CD4-positive, alpha-beta T cell treated with Interleukin-4 for 4 hours (primary cell): ENCODE measurements at places on chromosomes 3 and 15.

DNA sequence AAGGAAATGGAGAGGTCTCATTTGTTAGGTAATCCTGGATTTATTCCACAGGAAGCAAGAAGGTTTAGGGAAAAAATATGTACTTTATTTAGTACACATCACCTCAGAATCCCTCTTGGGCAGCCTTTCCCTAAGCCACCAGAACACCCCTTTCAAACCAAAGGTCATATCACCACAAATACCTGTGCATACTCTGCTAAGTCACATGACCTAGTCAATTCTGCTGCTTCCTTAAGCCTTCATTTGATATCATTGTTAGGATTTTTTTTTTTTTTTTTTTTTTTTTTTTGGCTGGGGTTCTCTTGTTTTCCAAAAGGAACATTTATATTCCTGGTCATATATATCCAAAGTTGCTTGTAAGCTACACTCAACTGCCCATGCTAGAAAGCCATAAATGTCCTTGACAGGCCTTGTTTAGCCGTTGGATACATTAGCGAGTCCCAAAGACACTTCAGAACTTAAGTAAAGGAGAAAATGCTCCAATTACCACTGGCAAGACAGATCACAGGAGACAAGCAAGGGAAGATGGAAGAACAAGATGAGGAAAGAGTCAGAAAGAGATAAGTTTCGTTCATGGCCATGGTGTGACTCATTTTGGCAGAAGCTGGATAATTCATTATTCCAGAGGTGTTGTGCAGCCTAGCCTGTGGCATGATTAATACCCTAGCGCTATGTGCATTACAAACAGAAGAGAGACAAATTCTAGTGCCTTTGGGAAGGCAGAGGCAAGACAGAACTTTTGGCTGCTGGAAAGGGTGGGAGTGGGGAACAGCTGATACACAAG lies 155.6 kb upstream of the SLC2A2 start:
- no peak for DNase-seq

DNA sequence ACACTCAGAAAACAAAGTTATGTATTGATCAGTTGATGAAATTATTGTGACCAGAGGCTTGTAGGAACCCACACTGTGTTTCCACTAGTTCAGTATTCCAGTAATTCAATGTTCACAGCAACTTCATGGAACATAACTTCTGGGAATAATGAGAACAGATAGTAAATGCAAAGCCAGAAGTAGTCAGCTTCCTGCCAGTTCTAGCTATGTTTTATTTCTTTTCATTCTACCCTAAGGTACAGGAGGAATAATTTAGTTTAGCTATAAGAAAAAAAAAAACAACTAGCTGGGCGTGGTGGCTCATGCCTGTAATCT lies 48.6 kb downstream of the ARHGEF26 start:
- no peak for DNase-seq

GRCh38 chr3:185216607-185216958 lies 37.3 kb downstream of the EHHADH start:
- no peak for DNase-seq

DNA sequence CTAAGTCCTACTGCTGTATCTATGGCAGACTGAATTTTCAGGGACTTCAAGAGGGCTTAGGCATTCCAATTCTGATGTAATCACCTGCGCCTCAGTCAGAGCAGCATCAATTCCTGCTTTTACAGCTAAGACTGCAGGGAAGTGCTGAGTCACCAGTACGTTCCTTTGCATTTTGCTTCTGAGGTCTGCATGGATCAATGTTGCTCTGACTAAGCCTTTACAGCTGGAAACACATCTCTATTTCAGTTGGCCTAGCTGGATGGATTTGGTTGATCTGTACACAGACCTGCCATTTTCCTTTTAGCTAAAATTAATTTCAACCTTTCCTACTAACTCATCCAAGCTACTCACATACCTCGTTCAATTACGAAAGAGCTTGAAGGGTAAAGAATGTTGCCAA lies 51.3 kb downstream of the ETV5 start:
- DNase-seq, result no peak
